Stimulated activated naive CD8-positive, alpha-beta T cell treated with anti-CD3 and anti-CD28 coated beads, Interleukin-15, Interleukin-2, amounts not matched to agents 100 U/mL and 50 U/mL, for 24 hours (primary cell): ENCODE measurements at places on chromosomes 7 and 10.

DNA sequence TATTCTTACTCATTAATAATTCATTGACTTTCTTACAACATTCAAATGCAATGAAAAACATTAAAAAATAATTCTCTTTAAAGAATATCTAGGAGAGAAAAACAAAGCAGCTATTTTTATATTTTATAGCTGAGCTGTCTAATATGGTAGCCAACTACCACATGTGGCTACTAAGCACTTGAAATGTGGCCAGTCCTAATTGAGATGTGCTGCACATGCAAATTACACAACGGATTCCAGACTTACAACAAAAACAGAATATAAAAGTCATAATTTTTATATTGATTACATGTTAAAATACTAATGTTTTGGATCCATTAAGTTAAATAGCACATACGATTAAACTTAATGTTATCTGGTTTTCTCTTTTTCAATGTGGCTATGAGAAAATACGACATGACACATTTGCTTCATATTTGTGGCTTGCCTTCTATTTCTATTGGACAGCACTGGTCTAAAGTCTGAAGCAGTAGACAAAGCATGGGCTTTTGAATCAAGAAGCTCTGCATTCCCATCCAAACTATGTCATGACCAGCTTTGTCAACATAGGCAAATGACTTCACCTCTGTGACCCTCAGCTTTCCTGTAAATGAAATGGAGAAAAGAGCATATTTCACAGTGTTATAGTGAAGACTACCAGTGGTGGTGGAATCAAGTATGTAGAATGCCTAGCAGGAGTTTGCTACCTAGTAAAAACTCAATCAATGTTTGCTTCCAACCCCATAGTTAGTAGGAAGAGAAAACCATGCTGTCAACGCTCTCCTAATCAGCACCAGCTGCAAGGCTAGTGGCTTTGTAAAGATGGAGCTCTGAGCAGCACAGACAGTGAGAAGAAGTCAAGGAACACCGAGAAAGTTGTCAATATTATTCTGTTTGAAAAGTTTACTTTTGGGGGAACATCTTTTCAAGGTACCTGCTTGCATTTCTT, 37.1 kb upstream of the GDF10 start:
- no peak for DNase-seq

DNA sequence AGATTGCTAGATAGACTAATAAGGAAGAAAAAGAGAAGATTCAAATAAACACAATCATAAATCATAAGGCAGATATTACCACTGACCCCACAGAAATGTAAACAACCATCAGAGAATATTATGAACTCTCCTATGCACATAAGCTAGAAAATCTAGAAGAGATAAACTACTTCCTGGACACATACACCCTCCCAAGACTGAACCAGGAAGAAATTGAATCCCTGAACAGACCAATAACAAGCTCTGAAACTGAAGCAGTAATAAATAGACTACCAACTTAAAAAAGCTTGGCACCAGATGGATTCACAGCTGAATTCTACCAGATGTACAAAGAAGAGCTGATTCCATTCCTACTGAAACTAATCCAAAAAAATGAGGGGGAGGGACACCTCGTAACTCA, 24.5 kb upstream of the STARD3NL start:
- no peak for DNase-seq

- no peak for DNase-seq
Measured at GRCh38 chr7:11252705-11253272, 279.1 kb downstream of the PHF14 start.

- DNase-seq, result no peak
Measured at GRCh38 chr7:155724327-155725005, 80.0 kb downstream of the RBM33 start.
